Right ventricle myocardium superior (tissue), 1 donor: ENCODE measurements at places on chromosomes 6 and 20. TPM values are rescaled to one million over a fixed set of nuclear protein-coding genes. Genes with fewer than 3 reads are reported as not detected.

DNA sequence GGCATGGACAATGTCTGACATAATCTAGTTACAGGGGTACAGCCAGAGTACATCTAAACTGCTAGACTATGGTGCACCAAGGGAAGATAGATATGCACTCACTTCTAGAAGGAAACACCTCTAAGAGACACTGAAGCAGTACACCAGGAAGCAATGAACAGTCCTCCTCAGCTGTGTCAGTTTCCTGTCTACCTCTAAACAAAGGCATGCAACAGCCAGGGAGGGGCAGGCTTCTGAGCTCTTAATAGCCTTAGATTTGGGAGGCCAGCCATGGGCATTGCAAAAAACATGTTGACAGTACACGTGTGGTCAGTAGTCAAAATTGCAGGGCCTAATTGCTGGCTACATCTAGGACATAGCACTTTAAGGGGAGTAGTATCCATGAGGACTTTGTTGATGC is 21.4 kb downstream of the CRYBG1 start:
- no peak for DNase-seq

DNA sequence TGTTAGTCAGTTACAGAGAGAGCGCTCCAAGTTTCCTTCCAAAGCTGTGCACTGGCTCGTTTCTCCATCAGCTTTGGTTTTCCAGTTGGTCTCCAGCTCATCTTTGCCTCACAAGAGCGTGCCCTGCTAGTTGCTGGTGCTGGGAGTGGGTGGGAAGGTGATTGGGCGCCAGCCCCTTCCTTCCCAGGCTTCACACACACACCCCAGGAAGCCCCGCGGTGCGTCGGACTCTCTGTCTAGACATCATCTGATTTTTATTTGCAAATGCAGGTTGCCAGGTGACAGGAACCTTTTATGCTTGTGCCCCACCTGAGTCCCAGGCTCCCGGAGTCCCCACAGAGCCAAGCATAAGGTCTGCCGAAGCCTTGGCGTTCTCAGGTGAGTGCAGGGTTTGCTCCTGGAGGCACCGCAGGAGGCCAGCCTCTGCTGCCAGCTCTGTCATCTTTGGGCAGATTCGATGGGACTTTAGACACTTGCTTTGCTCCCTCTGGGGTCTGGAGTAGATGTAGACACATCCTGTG is 7.1 kb downstream of the IRF4 start:
- DNase-seq = no peak

GRCh38 chr6:53707108-53707897 is 41.7 kb upstream of the KLHL31 start:
- no peak for DNase-seq

BMP7 gene
- 23.2 TPM for total RNA-seq

PRL gene
- total RNA-seq = not detected
